Breast epithelium (tissue), 4 donors: ENCODE measurements at places on chromosomes 3 and 15.

DNA sequence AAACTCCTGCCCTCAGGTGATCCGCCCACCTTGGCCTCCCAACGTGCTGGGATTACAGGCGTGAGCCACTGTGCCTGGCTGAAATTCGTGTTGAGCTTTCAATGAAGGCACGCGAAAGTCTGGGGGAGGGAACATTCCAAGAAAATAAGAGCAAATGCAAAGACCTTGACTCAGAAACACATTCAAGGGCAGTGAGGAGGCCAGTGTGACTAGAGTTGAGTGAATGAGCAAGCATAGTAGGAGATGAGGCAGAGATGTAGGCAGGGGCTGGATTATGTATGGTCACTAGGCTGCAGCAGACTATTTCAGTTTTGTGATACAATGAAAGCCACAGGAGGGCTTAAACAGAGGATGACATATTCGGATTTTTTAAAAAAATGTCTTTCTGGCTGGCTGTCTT is 67.0 kb downstream of the SCN11A start:
- DNase-seq = no peak

- DNase-seq = no peak
Measured at GRCh38 chr15:70355275-70355795, 257.6 kb upstream of the TLE3 start.

- DNase-seq = no peak
Measured at GRCh38 chr3:160343132-160343531, 55.9 kb downstream of the IFT80 start.

DNA sequence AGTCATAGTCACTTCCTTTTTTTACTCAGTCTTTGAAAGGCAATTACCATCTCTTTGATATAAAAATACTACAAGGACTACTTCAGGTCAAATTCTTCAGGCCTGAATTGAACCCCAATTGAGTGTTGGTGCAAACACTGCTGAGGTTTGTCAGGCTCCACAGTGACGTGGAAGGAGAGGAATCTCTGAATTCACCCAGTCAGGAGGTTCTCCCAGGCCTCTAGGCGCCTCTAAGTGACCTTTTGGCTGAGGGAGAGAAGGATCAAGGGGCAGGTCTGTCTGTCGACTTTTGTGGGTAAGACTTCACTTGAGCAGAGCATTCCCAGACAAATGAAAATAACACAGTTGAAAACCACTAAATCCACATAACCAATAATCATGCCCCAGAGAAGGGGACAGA is 227.6 kb upstream of the CHRNA7 start:
- DNase-seq = no peak

DNA sequence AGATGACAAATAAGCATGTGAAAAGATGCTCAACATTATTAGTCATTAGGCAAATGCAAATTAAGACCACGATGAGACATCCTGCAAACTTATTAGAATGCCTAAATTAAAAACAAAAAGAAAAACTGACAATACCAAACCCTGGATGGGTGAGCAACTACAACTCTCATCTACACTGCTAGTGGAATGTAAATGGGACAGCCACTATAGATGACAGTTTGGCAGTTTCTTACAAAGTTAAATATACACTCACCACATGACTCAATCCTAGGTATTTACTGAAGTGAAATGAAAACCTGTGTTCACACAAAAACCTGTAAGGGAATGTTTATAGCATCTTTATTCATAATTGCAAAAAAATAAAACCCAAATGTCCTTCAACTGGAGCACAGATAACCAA is 74.7 kb downstream of the NPTN start:
- no peak for DNase-seq

DNA sequence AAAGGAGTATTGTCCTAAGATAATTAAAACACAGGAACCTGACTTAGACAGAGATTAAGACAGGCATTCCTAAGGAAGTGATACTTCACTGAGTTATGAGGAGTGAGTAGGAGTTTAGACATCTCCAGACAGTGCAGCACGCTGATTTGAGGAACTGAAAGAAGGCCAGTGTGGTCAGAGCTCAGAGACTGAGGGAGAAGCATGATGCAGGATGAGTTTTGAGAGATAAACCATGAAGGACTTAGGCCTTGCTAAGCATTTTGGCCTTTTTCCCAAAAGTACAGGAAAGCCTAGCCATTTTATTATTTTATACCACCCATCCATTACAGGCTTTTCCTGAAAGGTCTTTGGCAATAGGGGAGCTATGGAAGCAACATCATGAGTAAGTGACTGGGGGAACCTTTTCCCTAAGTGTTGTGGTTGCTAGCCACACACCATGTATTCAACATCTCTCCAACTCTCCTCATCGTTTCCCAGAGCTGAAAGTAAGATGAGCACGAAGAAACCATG is 375.6 kb upstream of the TPRG1 start:
- DNase-seq = no peak

DNA sequence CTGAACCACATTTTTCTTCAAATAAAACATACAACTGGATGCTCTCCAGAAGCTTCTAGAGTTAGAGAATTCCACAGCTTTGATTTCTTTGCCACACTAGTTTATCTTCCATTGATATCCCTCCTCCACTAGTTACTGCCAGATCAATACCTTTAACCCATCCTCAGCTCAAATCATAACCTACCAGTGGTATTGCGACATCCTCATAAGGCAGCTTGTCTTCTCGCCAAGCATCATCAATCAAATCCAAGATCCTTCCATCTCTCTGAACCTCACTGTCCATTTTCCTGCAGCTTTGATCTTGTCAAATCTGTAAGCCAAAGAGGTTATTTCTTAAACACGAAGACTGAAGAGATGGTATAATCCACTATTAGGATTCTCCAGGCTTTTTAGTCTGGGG is 3.2 kb downstream of the ANAPC13 start:
- no peak for DNase-seq

- DNase-seq = no peak
Measured at GRCh38 chr3:129586746-129587430, 19.6 kb downstream of the PLXND1 start.

GRCh38 chr3:6965881-6966280 is 105.0 kb downstream of the GRM7 start:
- DNase-seq = no peak

DNA sequence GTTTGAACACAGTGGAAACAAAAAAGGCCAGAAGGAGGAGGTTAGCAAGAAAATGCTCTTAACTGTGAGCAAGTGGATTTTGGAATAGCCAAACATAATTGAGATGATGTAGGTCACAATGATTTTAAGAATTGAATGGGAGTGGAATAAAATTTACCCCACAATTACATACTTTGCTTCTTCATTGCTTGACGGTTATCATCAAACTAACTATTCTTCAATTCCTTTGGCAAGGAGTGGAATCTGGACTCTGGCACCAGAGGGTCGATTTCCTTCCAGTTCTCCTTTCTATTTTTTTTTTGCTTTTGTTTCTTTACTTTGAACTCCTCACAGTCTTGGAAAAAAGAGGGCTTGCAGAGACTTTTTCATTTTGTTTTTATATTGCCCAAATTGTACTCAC is 634.5 kb upstream of the TGFBR2 start:
- DNase-seq = no peak

- no peak for DNase-seq
Measured at GRCh38 chr15:77001966-77002365, 7.0 kb downstream of the PSTPIP1 start.

- no peak for DNase-seq
Measured at GRCh38 chr15:68042855-68043222, 11.3 kb upstream of the PIAS1 start.

DNA sequence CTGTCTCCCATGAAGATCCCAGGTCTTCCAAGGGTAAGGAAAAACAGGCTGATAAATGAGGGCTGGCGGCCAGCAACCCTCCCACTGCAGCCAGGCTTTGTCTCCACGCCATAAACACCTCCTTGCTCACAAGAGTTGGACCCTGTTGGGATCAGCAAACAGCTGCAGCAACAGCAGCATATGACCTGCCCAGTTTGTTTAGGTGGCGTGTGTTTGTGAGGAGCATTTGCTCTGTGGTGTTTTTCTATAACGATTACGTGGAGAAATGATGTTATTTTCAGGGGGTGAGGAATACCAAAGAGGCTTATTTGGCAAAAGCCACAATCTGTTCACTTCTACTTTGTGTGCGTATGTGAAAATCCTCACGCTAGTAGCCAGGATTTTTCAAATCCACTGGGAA is 58.5 kb downstream of the RFTN1 start:
- no peak for DNase-seq

- peak; percentile 96 for DNase-seq
Measured at GRCh38 chr3:172153335-172153861, 114.0 kb downstream of the FNDC3B start.

GRCh38 chr3:44048196-44048924 is 193.3 kb upstream of the TOPAZ1 start:
- DNase-seq = no peak

- no peak for DNase-seq
Measured at GRCh38 chr3:19016851-19017250, 131.5 kb upstream of the KCNH8 start.

DNA sequence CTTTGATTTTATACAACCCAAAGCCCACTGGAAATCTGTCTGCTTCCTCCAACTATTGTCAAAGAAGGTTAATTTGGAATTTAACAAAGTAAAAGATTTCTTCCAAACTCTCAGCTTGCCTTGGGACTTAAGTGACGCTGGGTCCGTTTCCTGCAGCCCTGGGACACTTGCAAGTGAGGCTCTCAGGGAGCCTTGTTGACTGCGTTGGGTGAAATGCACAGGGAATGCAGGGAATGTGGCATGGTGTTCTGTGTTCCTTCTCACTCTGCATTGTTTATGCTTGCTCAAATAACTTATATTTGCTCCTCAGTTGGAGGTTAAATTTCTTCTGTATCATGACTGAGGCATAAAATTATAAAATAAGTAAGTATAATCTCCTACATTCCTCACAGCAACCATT is 60.9 kb upstream of the TJP1 start:
- DNase-seq = no peak

DNA sequence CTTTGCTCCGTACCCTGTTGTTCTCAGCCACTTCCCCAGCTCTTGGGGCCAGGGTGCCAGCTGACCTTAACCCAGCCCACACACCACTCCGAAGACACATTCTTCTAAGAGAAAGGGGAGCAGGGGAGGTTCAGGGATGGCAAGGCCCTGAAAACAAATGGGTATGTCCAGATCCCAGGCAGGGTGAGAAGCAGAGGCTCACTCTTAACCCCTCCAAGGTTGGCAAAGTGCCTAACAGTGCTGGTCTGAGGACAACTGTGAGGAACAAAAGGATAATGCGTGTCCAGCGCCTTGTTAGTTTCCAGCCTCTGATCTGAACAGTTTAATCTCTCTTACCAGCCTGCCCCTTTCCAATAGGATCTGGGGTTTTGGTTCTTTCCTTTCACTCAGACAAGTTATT is 1.5 kb downstream of the TMEM44 start:
- DNase-seq = no peak

- no peak for DNase-seq
Measured at GRCh38 chr3:138124188-138124587, 8.0 kb downstream of the A4GNT start.

DNA sequence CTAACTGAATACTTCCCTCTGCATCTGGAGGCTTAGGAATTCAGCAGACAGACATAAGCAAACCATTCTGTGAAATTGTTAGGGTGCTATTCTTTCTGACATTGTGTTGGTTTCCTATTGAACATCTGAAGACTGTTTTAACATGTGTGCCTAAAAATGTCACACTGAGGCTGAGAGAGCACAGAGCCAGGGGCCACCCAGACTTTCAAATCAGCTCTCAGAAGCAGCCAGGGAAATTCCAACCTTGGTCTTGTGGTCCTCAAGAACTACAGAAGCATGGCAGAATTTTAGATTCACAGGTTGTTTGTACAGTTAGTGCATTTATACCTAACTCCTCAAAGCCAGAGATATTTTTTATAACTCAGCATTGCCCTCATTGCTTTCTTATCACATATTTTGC is 929.2 kb upstream of the CFAP20DC start:
- DNase-seq = no peak

GRCh38 chr3:31403197-31403596 is 129.5 kb upstream of the STT3B start:
- no peak for DNase-seq

- no peak for DNase-seq
Measured at GRCh38 chr3:16801223-16801622, 83.5 kb upstream of the PLCL2 start.

GRCh38 chr15:68814596-68814995 is 6.1 kb downstream of the ANP32A start:
- DNase-seq = no peak

DNA sequence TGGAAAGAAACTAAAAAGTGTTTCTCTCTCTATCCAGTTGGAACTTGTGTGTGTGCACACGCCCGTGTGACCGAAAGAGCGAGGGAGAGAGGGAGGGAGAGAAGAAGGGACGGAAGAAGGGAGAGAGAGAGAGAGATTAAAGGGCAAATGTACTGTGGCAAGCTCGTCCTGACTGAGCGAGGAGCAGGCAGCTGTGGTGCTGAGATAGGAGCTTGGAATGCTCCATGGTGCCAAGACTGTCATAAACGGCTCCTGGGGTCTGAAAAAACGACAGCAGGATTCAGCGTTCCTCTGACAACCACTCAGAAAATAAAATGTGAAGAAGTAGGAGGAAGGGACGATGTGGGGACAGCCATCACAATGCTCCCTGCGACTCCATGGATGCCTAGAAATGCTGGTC is 276.0 kb downstream of the SV2B start:
- no peak for DNase-seq

GRCh38 chr3:114336122-114336697 is 42.4 kb downstream of the TIGIT start:
- DNase-seq = no peak

- DNase-seq = no peak
Measured at GRCh38 chr15:96358821-96359615, 28.5 kb downstream of the NR2F2 start.

DNA sequence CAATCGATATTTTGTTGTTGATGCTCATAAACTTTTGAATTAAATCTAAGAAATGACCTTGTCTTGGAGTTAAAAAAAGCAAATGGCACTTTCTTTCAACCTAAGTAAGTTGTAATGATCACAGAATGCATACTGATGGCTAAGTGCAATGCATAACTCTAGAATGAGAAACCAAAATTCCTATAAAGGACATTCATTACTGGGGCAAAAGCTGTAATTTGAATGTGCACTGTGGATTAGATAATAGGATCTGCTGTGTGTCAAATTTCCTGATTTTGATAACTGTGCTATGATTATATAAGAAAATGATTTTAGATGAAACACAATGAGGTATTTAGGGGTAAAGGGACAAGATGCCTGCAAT is 14.3 kb downstream of the SIAH2 start:
- DNase-seq = no peak

- DNase-seq = no peak
Measured at GRCh38 chr3:126259411-126260391, 79.3 kb upstream of the ALDH1L1 start.

DNA sequence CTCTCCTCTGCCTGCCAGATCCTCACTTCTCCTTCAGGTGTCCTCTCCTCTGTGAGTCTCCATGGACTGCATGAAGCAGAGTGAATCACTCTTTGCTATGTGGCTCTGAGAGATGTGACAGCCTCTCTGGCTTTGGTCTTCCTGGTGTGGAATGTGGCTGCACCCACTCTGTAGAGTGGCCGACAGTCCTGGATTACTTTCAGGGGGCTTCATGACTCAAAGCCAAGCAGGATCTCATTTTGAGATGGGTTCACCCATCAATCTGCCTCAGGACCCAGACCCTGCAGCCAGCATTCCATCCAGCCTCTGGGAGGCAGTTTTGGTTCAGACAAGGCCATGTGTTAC is 221.9 kb upstream of the LYSMD4 start:
- peak; percentile 28 for DNase-seq
